ENCODE measurements at places on chromosomes 7 and 10. TPM values are rescaled to one million over a fixed set of nuclear protein-coding genes. Genes with fewer than 3 reads are reported as not detected.

PRRT4 gene
- not detected for polyA plus RNA-seq

PPP1R17 gene
- 0.28 TPM for polyA plus RNA-seq

SERPINE1 gene
- 0.75 TPM for polyA plus RNA-seq

CRPPA gene
- not detected for polyA plus RNA-seq

FOXP2 gene
- polyA plus RNA-seq: 2.9 TPM

RBP3 gene
- not detected for polyA plus RNA-seq

MLXIPL gene
- not detected for polyA plus RNA-seq

DNAJC12 gene
- 4.7 TPM for polyA plus RNA-seq

PDE1C gene
- polyA plus RNA-seq: 0.29 TPM

NEUROD6 gene
- not detected for polyA plus RNA-seq

NKX2-3 gene
- polyA plus RNA-seq: not detected

EEPD1 gene
- 1.1 TPM for polyA plus RNA-seq

CCZ1B gene
- polyA plus RNA-seq: 37.8 TPM

H2BK1 gene
- polyA plus RNA-seq: not detected

SPDYE18 gene
- polyA plus RNA-seq: 0.39 TPM

PSMC2 gene
- 256 TPM for polyA plus RNA-seq

MBL2 gene
- polyA plus RNA-seq: not detected

OGDHL gene
- polyA plus RNA-seq: 0.19 TPM

PRKG1 gene
- polyA plus RNA-seq: not detected

ELN gene
- 0.23 TPM for polyA plus RNA-seq

CCDC146 gene
- 0.16 TPM for polyA plus RNA-seq

SPDYE2B gene
- 0.59 TPM for polyA plus RNA-seq

All from GM12878 (cell line).